Vein endothelial cell (primary cell): ENCODE measurements at places on chromosomes 4 and X. TPM values are rescaled to one million over a fixed set of nuclear protein-coding genes. Genes with fewer than 3 reads are reported as not detected.

The SSX2B gene
- not detected in 2 replicates for total RNA-seq

The DRP2 gene
- total RNA-seq, result 0.33 and 0.48 TPM in 2 replicates

The AGTR2 gene
- not detected in 2 replicates for total RNA-seq

The OPRPN gene
- not detected in 2 replicates for total RNA-seq

The ARX gene
- not detected in 2 replicates for total RNA-seq

The CT45A10 gene
- not detected in 2 replicates for total RNA-seq

The PLP1 gene
- total RNA-seq, result not detected in 2 replicates
